Stimulated activated CD4-positive, alpha-beta T cell treated with anti-CD3 and anti-CD28 coated beads, Interleukin-15, amount 100 ng/mL, for 24 hours (primary cell): ENCODE measurements at places on chromosomes 3 and 15.

DNA sequence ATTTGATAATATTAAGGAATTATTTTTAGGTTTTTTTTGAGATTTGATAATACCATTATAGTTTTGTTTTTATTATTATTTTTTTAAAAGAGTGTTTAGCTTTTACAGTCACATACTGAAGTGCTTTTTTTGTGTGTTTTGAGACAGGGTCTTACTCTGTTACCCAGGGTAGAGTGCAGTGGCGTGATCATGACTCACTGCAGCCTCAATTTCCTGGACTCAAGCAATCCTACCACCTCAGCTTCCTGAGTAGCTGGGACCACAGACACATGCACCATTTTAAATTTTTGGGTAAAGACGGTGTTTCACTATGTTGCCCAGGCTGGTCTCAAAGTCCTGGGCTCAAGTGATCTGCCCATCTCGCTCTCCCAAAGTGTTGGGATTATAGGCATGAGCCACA, 73.0 kb downstream of the SUMF1 start:
- peak; percentile 39 for DNase-seq

DNA sequence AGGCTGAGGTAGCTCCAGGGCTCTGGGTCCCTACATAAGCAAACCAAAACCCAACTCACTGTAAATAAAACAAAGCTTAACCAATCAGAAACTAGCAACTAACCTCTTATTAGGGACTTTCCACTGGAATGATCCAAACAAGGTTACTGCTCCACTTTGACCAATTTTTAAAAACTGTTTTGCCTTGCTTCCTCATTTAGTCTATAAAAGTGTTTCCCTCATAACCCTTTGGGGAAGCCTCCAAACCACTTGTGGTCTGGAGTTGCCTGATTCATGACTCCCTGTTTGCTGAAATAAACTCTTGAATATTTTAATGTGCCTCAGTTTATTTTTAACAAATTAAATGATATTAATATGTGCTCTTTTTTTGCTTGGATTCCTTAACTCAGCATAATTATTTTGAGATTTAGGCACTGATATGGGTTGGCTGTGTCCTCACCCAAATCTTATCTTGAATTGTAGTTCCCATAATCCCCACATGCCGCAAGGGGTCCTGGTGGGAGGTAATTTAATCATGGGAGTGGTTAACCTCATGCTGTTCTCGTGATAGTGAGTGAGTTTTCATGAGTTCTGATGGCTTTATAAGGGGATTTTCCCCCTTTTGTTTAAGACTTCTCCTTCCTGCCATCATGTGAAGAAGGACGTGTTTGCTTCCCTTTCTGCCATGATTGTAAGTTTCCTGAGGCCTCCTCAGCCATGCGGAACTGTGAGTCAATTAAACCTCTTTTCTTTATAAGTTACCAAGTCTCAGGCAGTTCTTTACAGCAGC, 90.6 kb downstream of the CD200R1L start:
- no peak for DNase-seq

DNA sequence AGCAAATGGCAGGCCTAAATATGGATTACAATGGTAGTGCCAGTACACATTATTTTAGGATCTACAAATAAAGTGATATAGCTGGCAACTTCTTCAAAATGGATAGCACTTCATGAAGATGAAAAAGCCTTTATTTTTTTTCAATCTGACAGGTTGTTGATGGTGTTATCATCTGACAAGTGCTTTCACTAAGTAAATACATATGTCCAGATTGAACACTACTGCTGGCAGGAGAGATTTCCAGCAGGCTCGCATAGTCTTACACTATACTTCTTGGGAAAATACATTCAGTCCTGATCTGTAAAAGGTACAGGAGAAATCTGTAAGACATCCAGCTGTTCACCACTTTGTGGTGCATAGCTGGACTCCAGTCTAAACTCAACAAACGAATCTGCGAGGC, 50.9 kb upstream of the ALCAM start:
- DNase-seq: no peak

DNA sequence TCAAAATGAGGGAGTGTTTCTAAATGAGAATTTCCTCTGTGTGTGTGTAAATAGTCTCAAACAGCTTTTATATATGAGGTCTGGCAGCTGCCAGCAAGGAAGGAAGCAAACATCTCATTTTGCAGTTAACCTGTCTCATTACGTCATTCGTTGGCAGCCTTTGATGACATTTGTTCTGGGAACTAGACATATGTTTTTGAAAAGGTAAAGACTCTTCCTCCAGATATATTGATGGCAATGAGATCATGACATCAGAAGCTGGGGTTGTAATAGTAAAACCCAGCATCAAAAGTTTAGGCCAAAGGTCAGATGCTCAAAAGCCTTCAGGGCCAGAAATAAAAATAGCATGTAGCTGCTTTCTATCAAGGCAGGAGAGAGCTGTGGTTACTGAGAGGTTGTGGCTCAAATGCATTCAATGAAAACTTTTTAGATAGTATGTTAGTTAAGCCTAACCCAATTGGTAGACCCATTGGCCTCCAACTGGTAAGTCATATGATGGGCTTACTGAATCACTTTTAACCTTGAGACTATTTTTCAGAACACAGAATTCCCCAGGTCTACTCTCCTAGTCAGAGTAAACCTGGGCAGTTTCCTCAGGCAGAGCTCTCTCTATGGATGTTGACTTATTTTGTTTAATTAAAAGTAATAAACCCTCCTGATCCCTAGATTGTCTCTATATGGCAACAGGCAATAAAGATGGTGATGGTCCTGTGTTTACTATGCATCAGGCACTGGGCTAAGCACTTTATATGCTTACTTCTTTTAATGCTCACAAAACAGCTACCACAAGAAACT, 386.5 kb upstream of the CFAP20DC start:
- no peak for DNase-seq

- DNase-seq: no peak
Observed at GRCh38 chr15:93040288-93041158, 48.5 kb downstream of the RGMA start.

DNA sequence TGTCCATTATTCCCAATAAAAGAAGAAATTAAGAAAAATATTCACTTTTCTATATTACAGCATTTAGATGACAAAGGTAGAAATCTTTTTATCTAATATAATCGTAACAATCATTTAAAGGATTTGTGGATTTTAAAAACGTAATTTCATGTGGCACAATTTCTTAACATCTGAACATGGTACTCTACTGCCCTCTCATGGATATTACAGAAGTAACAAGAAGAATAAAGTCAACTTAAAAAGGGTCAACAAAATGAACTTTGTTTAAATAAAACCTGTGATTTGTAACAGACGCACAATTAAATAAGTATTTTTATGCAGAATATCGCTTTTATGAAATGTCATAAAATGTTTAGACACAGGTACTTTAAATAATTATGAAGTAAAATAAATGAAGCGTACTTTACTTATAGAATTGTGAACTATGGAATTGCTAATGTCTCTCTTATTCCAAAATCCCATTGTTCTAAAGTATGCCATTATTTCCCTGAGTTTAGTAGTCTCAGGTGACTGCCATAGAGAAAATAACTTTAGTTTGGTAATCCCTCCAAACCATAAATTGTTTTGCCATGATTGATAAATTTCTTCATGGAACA, 366.8 kb upstream of the ZNF385D start:
- no peak for DNase-seq

- DNase-seq: no peak
Observed at GRCh38 chr3:24601066-24601939, 106.7 kb upstream of the THRB start.
